ENCODE measurements at places on chromosomes 2 and 18. TPM values are rescaled to one million over a fixed set of nuclear protein-coding genes. Genes with fewer than 3 reads are reported as not detected.
A peak's percentile ranks its signal among the peaks of the same experiment; 100 is the strongest.

- DNase-seq: no peak
These were observed 2.6 kb downstream of the GPR39 start for GRCh38 chr2:132419235-132419634.

DNA sequence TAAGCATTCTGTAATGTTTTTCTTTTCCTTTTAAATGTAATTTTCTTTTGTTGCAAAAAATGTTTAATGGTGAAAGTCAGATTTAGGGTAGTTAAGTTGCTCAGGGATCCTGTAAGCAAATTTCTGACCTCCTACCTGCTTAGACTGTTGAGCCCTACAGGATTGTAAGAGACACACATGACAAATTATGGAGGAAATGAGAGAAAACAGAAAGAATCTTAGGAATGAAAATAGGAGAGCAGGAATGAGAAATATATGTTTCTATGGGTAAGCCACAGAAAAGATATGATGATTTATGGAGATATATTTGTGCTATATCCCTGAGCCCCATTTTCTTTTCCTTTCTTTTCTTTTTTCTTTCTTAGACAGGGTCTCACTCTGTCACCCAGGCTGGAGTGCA is 28.3 kb downstream of the CYBRD1 start:
- DNase-seq: no peak

GRCh38 chr2:219404954-219405353 is 13.2 kb upstream of the DES start:
- peak; percentile 86 for DNase-seq

DNA sequence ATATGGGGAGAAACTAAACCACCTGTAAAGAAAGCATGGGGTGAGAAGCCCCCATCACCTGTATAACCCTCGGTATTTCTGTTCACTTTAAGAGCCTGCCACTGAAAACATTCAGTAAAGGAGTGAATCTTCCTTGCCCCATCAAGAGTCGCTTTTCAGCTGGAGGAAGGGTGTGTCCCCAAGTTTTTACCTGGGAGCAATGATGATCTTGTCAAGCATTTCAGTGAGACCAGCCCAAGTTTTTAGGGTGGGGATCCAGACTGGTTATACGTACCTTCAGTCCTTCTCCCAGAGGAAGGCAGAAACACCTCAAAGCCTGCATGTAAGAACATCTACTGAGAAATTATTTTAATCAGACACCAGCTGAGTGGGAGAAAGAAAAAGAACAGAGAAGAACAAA is at the start of gene DSG1:
Gene DSG1, plus strand, starts transcription at position 301 of the 400 bp plus-strand sequence. CDS start 141 bp downstream, outside the sequence.
- no peak for DNase-seq

- no peak for DNase-seq
These were observed 36.7 kb downstream of the CCDC138 start for GRCh38 chr2:108823286-108823685.

- DNase-seq: peak; percentile 83
These were observed 104.0 kb downstream of the COBLL1 start for GRCh38 chr2:164737612-164738081.

The TMEM37 gene
- total RNA-seq: 3.1 TPM

- DNase-seq: peak; percentile 65
These were observed 17.6 kb upstream of the BOK start for GRCh38 chr2:241540771-241541561.

DNA sequence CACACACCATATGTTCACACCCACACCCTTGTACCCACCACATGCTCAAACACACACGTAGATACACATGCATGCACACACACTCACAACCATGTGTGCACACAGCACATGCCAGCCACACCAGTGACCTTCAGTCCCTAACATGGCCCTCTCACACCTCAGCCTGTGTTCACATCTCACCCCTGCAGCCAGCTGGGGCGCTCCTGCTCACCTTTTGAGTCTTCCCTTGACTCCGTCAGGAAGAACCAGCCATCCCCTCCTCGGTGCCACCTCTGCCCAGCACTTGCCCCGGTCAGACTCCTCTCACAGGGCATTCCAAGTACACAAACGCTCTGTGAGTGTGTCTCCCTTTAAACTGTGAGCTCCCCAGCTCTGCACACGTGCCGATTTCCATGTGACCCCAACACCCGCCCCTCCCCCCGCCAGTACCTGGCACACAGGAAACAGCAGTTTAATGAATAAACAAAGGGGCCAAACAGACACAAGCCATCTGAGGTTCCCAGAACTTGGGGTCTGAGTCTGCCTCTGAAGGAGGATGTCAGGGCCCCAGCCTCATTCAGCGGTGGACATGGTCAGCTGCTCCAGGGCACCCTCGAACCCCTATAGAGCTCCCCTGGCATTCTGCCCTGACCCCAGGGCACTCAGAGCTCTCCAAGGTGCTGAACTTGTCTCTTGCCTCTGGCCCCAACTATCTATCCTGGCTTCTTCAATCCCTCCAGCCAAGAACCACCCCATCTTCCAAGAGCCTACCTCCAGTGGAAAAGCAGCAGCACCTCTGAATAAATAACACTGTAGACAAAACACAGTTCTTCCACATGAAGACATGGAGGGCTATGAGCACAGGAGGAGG is 252.9 kb downstream of the ATAD2B start:
- DNase-seq: peak; percentile 60

The PAIP2B gene
- total RNA-seq: 16.2 TPM

- no peak for DNase-seq
These were observed 65.2 kb downstream of the SRD5A2 start for GRCh38 chr2:31515586-31515985.

GRCh38 chr2:196502386-196502785 is 137.1 kb upstream of the CCDC150 start:
- DNase-seq: peak; percentile 39

The SEMA4C gene
- 52.2 TPM for total RNA-seq

The STAT4 gene
- total RNA-seq: 4.8 TPM

The INO80C gene
- 22.8 TPM for total RNA-seq

DNA sequence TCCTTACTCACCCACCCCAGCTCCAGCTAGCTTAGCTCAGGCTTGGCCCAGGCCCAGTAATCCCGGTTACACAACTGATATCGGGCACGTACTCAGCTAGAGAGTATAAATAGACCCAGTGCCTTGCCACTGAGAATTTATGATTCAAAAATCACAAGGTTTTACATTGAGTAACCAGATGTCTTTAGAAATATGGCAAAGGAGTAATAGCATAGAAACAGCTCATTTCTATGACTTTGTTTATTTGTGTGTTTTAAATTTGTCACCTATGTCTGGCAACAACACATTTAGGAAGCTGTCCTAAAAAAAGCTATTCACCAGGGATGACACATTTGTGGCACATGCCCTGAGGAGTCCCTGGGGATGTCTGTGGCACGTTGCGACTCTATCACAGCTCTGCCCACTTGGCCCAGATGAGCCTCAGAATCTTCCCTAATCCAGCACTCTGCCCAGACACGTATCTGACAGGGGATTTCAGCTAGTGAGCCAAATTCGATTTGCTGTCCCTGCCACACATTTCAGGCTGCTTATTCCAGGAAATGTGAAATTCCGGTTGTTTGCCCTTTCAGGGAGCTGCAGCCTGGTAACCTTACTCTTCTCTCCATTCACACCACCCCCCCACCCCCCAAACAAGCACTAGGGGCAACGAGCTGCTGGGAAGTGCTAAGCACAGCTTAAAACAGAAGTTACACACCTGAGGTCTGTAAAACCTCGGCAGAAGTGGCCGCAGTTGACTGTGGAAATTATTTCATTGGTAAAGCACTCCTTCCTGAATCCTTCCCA is 85.4 kb upstream of the ZCCHC2 start:
- DNase-seq: peak; percentile 53

The COLEC12 gene
- 60.4 TPM for total RNA-seq

The ZNF514 gene
- total RNA-seq: 31.4 TPM

GRCh38 chr2:1224901-1225300 is 188.4 kb upstream of the TPO start:
- DNase-seq: no peak

GRCh38 chr2:118732432-118732831 is 115.0 kb downstream of the EN1 start:
- DNase-seq: no peak

DNA sequence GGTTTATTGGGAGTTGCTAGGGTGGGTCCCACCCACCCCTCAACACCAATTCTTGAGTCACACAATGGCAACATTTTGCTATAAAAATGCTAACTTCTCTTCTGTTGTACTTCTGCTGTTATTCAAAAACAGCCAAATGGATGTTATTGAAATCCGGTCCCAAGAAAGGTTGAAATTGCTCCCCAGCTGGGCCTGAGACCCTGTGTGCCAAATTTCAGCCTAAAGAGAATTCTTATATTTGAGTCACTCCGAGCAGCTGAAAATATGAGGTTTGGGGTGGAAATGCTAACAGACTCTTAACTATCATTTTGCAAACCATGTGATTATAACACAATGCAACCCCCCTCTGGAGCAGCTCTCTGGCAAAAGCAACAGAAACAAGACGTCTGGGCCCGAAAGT is 27.0 kb upstream of the ACVR1 start:
- DNase-seq: peak; percentile 12

DNA sequence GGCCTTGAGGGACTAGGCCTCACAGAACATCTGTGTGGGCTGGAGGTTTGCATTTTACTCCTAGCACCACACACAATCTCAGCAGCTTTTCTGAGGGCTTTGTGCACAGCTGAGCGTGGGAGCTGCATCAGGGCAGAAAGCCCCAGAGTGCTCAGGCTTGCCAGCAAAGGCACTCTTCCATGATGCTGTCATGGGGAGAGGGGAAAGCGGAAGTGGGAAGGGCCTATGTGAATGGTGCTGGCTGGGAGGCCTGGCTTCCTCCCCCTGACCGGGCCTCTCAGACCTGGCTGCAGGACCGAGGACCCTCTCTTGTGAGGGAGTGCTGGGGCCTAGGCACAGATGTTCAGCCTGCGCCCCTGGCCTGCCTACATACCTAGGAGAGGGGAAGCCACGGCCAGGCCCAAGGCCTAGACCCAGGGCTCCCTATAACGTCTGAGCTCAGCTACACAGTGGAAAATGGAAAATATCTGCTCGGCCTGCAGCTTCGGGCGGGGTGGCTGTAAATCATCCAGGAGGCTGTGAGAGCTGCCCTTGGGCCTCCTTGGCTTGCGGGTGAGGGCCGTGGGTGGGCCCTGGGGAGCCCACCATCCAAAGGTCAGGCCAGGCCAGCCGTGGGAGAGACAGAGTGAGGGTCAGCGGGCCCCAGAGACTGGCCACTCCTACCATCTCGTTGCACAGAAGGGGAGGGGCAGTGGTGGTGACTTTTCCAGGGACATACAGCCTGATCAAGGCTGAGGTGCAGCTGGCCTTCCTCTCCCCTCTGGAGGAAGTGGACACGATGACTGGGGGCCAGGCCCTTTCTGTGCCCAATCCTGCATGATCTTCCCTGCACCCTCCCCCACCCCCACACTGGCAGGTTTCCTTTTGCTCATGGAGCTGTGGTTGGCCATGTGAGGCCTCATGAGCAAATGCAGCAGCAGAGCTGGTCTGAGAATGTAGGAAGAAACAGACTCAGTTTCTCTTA is 22.8 kb downstream of the GLI2 start:
- DNase-seq: peak; percentile 96

The TYW5 gene
- total RNA-seq: 13.0 TPM

DNA sequence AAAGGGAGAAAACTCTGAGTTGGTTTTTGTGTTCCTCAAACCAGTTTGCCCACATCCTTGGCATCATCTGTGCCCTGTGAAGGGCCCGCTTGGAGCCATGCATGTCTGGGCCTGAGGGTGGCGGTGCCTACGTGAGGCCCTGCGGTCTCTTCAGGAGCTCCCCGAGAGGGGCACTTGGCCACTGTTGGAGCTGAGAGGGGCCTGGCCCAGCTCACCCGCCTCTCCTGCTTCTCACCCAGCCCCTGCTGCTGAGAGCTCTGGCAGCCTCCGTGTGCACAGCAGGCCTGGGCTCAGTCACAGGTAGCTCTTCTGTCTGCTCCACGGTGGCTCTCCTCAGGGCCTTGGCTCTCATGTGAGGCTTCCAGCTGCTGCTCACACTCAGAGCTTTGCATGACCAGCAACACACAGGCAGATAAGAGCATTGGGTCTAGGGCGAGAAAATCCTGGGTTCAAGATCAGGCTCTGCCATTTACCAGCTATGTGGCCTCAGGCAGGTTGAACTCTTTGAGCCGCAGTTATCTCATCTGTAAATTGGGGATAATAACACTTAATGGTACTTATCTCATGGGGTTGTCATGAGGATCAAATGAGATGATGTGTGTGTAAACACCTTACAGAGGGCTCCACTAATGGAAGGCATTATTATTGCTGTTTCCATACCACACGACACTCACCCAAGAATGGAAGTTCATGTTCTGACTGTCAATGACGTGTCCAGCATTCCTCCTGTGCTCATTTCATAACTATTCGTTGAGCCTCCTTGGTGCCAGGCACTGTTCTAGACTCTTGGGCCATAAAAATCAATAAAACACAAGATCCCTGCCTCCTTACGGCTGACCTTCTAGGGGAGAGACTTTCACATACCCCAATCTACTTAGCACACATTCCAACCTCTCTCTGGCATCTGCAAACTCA is 41.6 kb upstream of the PLB1 start:
- DNase-seq: peak; percentile 63

DNA sequence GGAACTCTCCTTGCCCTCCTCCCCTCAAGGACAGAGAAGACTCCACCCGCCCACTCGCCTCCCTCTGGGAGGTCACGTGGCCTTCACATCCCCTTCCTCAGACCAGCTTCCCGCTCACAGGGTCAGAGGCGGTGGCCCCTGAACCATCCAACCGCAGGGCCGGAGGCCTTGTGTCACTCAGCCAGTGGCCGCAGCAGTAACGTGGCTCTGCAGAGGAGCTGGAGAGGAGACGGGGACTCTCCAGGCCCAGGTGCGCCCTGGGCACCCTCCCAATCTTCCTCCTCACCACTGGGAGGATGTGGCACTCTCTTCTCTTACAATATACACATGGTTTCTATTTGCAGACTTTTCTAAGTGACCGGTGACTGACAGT is 161.7 kb downstream of the TWIST2 start:
- DNase-seq: no peak

The MYO3B gene
- total RNA-seq: 1.8 TPM

DNA sequence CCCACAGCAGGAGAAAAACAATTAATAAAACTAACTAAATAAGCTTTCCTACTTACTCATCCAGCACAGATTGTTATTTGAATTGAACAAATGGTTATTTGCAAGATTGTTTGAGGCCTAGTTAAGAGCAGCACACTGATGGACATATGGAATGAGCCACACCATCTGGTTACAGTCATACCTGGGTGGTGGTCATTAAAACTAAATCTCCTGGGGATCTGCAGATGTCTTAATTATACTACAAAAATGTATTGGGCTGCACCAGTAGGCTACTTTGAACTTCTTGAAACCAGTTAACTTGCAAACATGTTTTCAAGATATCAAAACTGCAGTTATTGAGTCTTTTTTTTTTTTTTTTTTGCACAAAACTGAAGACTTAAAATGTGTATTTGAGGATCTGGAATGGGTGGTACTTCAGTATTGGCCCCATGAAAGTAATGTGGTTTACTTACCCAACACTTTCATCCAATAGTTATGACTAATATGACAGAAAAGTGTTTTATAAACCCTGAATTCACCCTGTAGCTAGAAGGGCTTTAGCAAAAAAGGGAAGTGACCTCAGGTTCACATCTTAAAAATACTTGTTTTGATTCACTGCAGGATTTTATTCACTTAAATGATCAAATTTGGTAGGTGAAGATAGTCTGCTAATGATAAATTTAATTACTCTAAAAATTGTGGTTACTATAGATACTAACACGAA is 10.8 kb downstream of the AGFG1 start:
- no peak for DNase-seq

GRCh38 chr18:24187049-24187448 is 48.2 kb downstream of the CABYR start:
- DNase-seq: no peak

GRCh38 chr2:29129586-29130281 is 14.5 kb downstream of the CLIP4 start:
- DNase-seq: no peak

- no peak for DNase-seq
These were observed 31.3 kb upstream of the SLC25A52 start for GRCh38 chr18:31791817-31792579.

Data from tongue (tissue), 3 donors.